Peyer's patch (tissue), 4 donors: ENCODE measurements at places on chromosomes 6 and 20. TPM values are rescaled to one million over a fixed set of nuclear protein-coding genes. Genes with fewer than 3 reads are reported as not detected.

- DNase-seq: no peak
Measured at GRCh38 chr6:133553652-133554051, 312.5 kb downstream of the EYA4 start.

GRCh38 chr6:38570750-38571149, 69.0 kb downstream of the BTBD9 start:
- no peak for DNase-seq

The TAGAP gene
- total RNA-seq: 6.0 TPM

The PLN gene
- total RNA-seq: 16.8 TPM

The TGM3 gene
- 0.40 TPM for total RNA-seq

DNA sequence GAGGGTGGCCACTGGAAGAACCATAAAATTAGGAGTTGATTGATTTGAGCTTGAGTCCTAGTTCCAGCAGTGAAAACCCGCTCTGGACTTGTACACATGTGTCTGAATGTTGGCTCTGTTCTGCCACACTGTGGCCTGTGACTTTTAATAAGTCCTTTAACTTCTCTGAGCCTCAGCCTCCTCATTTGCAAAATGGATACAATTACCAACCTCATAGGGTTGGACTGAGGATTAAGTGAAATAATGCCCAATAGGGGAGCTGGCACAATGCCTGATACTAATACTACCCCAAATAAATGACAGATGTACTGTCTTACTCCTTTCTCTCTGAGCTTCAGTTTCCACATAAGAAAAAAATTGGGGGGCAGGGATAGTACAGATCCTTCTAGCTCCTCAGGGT, 92.6 kb upstream of the RIPOR2 start:
- DNase-seq: no peak
